ENCODE measurements at places on chromosomes 3 and 15. TPM values are rescaled to one million over a fixed set of nuclear protein-coding genes. Genes with fewer than 3 reads are reported as not detected.

PDIA3 gene
- total RNA-seq, result 47.5 TPM

RNF111 gene
- total RNA-seq, result 17.7 TPM

C3orf49 gene
- not detected for total RNA-seq

FAM98B gene
- total RNA-seq, result 25.6 TPM

LCTL gene
- total RNA-seq, result not detected

ALG1L2 gene
- total RNA-seq, result 3.7 TPM

PYGO1 gene
- total RNA-seq, result 10.4 TPM

ASTE1 gene
- total RNA-seq, result 5.2 TPM

TNFAIP8L3 gene
- 2.1 TPM for total RNA-seq

POPDC2 gene
- total RNA-seq, result 13.6 TPM

C3orf22 gene
- under 0.01 TPM for total RNA-seq

LIPH gene
- total RNA-seq, result under 0.01 TPM

CCDC54 gene
- total RNA-seq, result not detected

CPB1 gene
- 2.1 TPM for total RNA-seq

KNG1 gene
- total RNA-seq, result 0.52 TPM

ADAMTS17 gene
- total RNA-seq, result 5.7 TPM

FANCD2OS gene
- total RNA-seq, result not detected

CFAP100 gene
- not detected for total RNA-seq

BFSP2 gene
- total RNA-seq, result 2.1 TPM

LYSMD4 gene
- 11.0 TPM for total RNA-seq

FOXB1 gene
- total RNA-seq, result not detected

RBP2 gene
- not detected for total RNA-seq

PCCB gene
- 34.4 TPM for total RNA-seq

ZBED2 gene
- not detected for total RNA-seq

UBA7 gene
- total RNA-seq, result 29.7 TPM

GOLGA6B gene
- total RNA-seq, result not detected

VILL gene
- total RNA-seq, result 7.8 TPM

CLDN18 gene
- under 0.01 TPM for total RNA-seq

GCNT3 gene
- total RNA-seq, result not detected

GRIP2 gene
- total RNA-seq, result 8.9 TPM

ANKUB1 gene
- not detected for total RNA-seq

SPESP1 gene
- total RNA-seq, result 1.6 TPM

GDPGP1 gene
- 3.1 TPM for total RNA-seq

SLC22A13 gene
- total RNA-seq, result not detected

LINGO1 gene
- 3.7 TPM for total RNA-seq

MTMR10 gene
- 21.4 TPM for total RNA-seq

CAPN3 gene
- 675 TPM for total RNA-seq

TMEM207 gene
- not detected for total RNA-seq

SEMA6D gene
- total RNA-seq, result 26.6 TPM

AHSG gene
- 0.52 TPM for total RNA-seq

ZDHHC23 gene
- 1.0 TPM for total RNA-seq

NEK10 gene
- total RNA-seq, result 15.1 TPM

AGTR1 gene
- 41.8 TPM for total RNA-seq

DGKG gene
- total RNA-seq, result 2.6 TPM

UBAP1L gene
- 2.1 TPM for total RNA-seq

TUSC7 gene
- total RNA-seq, result not detected

Data from skeletal muscle tissue (tissue), 5 donors.